Esophagus muscularis mucosa (tissue), 4 donors: ENCODE measurements at places on chromosomes 5 and 9.

GRCh38 chr9:76557674-76558225, 98.8 kb downstream of the GCNT1 start:
- DNase-seq: no peak

DNA sequence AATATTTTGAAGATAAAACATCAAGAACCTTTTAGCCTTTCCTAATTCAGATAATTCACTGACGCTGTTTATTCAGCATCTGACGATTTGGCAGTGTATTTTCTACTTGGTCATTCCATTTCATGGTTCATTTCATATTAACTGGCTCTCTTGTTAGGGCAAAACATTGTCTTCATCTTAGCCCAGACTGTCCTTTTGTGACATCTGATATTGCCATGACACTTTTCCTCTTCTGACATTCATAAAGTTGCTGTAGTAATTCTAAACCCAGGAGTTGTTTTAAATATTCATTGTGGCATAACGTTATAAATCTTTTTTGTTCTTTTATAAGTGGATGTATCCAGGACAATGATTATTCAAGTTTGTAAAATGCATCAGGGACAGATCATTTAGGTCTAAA, 1.8 kb downstream of the SCAMP1 start:
- no peak for DNase-seq

DNA sequence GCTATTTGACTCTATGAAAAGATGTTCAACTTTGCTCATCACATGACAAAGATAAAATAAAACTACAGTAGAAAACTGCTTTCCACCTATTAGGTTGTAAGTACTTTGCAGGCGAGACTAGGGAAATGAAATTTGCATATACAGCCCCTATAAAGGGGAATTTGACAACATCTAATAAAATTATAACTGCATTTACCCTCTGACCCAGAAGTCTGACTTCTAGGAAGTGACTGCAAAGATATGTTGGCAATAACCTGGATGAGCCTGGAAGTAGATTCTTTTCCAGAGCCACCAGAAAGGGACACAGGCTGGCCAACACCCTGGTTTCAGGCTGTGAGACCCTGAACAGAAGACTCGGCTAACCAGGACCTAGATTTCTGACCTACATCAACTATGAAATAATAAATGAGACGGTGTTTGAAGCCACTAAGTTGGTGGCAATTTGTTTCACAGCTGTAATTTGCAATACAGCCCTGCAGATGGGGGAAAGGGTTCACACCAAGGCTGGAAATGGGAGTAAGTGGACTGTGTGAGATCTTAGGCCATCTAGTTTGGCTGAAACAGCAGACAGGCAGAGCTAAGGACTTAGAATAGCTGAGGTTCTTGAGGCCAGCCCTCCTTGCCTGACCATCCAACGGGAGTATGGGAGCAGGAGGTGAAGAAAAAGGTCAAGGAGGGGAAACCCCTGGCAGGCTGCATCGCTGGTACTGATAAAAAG, 106.6 kb downstream of the SIL1 start:
- DNase-seq: no peak

GRCh38 chr5:115463983-115464382, 80.6 kb downstream of the FEM1C start:
- DNase-seq: no peak

DNA sequence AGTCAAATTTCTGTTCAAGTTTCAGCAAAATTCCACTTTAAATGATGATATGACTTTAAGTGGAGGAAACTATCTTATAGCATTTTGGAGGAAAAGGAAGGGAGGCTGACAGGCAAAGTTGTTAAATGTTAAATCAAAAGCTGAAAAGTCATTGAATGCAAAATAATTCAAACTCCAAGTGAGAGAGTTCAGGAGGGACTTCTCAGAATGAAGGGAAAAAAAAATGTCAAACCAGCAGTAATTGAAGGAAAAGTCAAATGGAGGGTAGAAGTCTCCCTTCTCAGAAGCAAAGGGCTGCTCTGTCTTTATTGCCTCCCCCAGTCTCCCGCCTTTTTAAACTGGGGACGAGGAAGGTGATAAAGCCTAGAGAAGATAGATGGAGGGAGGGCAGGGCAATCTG, 134.8 kb downstream of the CMYA5 start:
- no peak for DNase-seq
